ENCODE measurements at places on chromosomes 3 and 15.
A peak's percentile ranks its signal among the peaks of the same experiment; 100 is the strongest.

DNA sequence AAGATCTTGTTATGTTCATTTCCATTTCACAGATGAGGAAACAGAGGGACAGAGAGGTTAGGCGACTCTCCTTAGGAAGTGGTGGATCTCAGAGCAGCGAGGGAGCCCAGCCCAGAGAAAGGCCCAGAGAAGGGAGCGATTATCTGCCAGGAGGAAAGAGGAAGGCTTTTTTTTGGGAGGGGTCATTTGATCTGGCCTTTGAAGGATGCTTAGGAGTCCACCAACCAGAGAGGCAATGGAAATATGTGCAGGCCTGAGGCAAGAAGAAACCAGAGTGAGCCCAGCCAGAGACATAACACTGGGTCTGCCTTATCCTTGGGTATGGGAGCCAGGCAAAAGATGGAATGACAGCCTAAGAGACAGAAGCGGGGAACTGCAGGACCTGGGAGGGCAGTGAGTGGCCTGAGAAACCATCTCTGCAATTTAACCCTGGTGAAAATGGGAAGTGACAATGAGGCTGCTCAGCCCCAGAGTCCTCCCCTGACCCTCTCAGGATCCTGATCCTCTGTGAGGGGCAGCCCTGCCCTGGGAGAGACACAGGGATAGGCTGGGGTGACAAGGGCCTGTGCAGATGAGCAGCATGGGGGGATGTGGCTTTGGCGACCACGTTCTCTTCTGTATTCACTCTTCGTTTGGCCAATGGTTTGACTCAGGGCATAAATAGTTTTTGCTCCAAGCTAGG is 163.2 kb downstream of the WNT7A start:
- no peak for DNase-seq

DNA sequence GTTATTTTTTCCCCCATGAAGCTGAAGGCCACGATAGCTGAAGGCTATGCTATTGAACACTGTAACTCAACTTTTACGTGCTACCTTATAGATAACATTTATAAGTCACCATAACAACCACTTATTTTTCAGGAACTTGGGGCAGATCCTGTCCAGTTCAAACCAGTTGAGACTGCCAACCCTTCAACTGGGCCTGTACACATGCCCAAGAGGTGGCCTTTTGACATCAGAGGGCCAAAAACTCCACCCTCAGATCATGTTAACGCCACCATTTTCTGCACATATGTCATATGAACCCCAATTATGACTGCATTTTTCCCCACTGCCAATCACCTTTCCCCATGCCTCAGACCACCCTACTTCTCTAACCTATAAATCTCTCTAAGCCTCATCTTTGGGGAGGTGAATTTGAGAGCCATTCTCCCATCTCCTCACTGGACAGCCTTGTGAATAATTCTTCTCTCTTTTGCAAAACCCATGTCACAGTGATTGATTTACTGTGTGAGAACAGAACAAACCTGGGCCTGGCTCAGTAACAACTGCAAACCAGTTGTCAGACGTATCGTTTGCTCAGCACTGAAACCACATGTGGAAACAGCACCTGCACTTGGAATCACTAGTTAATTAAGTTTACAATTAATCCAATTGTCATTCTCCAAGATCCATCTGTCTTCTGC is 42.5 kb downstream of the ZNF445 start:
- no peak for DNase-seq

DNA sequence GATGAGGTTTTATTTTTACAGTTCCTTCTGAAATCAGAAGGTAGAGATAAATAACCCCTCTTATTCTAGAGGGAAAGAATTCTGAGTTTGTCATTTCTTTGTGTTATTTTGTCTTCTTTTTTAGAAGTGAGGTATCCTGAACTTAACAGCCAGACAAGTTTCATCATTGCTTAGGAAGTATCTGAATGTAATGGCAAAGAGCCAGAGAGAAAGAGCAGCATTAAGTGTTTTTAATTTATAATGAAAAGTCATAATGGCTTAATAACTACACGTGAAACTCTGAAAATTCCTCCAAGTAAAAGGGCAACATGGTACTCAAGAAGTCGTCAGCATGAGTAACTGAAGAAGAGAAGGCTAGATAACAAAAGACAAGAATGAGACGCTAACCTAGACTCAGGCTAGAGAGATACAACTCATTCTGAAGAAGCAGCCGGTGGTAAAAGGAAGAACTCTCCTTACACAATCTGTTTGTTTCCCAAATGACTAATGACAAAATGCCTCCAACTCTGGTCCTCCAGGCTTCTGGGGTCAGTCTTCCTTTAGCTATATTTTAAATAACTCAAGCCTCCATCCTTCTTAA is 116.2 kb upstream of the NECTIN3 start:
- DNase-seq: no peak

DNA sequence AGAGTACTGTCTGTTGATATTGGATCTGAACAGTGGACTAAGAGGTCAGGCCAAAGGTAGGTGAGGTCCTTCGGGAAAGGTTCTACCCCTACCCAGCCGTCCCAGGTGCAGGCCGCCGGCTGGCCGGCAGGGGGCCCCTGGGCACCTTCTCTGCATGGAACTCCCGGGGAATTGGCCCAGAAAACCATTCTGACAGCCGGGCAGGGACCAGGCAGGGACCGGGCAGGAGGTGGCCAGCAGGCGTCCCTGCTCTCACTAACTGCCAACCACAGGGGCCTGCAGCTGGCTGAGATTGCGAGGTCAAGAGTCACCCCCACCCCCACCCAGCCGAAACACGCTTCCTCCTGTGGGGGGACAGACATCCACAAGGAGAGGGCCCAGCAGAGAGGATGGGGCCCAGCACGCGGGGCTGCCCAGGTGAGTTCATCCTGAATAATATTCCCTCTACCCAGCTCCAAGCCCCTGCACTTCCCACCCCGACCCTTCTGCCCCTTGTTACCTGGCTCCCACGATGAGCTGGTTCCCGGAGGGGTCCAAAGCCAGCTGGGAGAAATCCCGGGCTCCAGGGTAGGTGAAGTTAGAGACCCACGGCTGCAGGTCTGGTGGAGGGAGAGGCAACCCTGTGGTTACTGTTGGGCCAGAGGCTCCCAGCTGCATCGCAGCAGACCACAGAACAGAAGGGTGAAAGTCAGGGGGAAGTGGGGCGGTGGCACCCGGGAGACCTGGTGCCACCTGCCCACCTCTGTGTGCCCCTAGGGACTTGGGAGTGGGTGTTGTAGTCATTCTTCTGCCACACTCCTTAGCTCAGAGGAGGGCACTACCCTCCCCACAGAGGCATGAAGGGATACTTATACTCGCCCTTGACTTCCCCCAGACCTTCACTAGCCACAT is 84.4 kb downstream of the SEMA5B start:
- peak; percentile 44 for DNase-seq

DNA sequence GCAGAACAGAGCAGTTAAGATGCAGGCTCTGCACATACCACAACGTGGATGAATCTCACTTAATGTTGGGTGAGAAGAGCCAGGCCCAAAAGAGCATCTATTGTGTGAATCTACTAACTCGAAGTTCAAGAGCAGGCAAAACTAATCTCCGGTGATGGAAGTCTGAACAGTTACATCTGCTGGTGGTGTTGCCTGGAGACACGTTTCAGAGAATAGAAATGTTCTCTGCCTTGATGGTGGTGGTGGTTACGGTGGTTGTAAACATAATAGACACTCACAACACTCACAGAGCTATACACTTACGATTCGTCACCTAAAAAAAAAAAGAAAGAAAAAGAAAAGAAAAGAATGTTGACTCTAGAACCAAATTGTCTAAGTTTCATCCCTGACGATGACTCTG is 86.8 kb downstream of the LIPC start:
- no peak for DNase-seq

DNA sequence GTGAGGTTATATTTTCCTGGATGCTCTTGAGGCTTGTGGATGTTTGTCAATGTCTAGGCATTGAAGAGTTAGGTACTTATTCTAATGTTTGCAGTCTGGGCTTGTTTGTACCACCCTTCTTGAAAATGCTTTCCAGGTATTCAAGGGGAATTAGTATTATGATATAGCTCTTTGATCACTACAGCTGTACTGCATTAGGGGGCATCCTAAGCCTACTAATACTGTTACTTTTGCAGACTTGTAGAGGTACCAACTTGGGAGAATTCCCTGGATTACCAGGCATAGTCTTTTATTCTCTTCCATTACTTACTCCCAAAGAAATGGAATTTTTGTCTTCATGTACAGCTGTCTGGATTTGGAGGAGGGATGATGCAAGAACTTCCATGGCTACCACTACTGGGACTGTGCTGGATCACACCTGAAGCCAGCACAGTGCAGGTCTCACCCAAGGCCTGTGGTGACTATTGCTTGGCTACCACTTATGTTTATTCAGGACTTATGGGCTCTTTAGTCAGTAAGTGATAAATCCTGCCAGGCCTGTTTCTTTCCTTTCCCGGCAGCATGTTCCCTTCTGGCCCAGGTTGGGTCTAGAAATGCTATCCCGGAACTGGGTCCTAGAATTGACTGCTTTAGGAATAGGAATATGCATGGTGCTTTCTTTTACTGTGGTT is 402.9 kb downstream of the IL20RB start:
- DNase-seq: no peak

DNA sequence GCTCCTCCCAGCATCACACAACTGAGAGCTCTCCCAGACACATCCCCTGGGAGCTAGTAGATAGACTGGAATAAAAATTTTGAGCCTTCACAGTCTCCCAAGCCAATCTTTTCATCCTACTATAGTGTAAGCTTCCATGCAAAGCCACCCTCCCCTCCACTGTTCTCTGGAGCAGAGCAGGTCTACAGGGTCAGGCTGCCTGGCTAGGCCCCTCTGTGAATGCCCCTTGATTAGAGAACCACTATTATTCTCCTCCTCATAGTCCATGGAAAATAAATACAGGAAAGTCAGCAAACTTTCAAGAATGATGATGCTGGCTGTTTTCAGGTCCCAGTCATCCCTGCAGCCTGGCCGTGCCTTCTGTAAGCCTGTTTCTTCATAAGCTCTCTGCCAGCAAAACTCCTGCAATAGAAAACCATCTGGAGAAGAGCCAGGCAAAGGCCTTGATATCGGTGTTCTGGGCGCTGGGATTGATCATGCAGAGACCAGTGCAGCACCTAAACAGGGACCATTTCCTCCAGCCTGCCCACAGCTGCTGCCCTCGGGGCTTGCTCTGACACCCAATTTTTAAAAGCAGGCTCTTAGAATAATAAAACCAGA is 51.7 kb downstream of the CRYGS start:
- no peak for DNase-seq

- DNase-seq: no peak
These were observed 12.8 kb downstream of the ARL6IP5 start for GRCh38 chr3:69097407-69098086.

DNA sequence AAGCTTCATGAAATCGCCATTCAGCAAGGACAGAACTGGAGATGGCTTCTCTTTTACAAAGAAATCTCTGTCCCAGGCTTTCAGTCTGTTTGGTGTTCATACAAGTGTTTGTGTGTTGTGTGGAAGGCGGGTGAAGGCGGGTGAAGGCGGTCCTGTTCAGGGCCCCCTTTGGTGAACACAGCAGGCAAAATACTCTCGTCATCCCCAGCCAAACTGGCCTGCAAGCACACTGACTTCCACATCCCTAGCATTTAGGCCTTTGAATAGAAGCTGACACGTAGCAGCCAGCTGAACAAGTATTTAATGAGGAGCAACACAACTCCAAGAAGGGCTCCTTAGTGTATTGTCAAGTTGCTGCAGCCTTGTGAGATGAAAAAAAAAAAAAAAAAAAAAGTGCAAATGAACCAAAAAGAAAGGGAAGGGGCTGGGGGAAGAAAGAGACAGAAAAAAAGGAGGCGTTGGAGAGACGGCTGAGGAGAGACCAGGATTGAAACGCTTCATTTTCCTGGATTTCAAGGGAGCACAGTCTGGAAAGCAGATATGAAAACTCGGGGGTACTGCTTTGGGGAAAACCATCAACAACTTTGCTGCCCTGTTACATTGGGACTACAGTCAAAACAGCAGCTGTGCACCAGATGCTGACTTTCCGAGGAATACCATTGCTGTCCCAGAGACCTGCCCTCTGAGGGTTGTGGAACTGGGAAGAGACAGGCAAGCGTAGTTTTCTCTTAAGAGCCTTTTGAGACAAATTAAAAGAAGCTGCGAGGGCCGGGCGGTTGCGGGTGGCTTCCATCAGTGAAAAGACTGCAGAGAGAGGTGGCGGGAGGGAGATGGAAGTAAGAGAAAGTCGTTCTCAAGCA is 74.6 kb downstream of the TGFBR2 start:
- no peak for DNase-seq

DNA sequence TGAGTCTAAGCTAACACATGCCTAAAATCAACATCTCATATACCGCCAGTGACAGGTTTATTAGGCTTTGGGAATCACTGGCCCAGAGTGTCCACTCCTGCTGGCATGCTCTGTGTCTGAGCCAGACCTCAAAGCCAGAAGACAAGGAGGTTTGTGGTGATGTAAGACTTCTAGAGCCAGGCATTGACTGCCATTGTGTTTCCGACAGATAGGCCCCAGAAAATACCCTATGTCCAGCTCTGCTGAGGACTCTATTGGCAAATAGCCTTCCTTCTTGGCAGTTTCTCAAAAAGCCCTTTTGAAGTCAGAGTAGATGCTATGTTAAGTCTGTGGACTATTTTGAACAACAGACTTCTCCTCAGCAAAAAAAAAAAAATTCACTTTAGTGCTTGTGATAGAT is 181.9 kb upstream of the UBE2E1 start:
- no peak for DNase-seq

DNA sequence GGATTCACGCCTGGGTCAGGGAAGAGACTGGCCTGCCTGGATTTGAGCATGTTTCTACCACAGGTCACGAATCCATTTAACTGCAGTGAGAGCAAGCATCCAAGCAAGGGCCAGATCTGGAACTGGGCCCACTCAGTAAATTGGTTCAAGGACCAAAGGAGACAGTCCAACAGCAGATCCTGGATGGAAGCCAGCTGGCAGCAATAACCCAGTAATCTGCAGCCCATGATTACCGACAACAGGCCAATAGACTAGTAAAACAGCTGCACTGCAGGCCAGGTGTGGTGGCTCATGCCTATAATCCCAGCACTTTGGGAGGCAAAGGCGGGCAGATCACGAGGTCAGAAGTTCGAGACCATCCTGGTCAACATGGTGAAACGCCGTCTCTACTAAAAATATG is 11.8 kb downstream of the SAMD7 start:
- DNase-seq: peak; percentile 96

DNA sequence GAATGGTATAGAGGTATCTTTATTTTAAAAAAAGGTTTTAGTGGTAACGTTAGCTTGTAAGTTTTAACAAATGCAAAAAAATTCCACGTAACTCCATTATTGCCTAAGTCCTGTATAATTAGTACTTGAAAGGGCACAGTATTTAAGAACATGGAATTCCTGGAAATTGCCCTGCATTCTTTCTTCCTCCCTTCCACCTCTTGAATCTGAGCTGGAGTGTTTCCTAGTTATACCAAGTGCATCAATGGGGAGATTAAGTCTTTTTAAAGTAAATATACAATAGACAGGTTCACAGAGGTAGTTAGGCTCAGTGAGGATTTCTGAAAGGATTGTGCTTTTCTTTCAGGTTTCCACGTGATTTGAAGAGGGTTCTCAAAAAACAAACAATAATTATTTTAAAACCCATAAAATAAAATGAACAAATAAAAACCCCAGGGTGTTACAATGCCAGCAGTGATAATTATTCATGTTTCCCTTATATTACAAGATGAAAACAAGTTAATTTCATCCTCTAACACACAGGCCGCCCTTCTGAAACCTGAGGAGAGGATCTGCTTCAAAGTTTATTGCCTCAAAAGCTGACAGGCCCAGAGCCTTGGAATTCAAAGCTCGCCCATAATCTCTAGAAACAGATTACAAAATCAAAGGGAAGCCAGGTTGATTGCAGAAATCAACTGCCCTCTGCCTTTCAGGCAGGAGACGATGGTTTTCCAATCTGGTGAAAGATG is 128.8 kb upstream of the LMOD3 start:
- DNase-seq: no peak

GRCh38 chr15:57730876-57731275 is 24.4 kb downstream of the POLR2M start:
- no peak for DNase-seq

- no peak for DNase-seq
These were observed 149.5 kb downstream of the ALDH1A2 start for GRCh38 chr15:57915827-57916531.
